ENCODE measurements at places on chromosomes 5 and 9. TPM values are rescaled to one million over a fixed set of nuclear protein-coding genes. Genes with fewer than 3 reads are reported as not detected.

DNA sequence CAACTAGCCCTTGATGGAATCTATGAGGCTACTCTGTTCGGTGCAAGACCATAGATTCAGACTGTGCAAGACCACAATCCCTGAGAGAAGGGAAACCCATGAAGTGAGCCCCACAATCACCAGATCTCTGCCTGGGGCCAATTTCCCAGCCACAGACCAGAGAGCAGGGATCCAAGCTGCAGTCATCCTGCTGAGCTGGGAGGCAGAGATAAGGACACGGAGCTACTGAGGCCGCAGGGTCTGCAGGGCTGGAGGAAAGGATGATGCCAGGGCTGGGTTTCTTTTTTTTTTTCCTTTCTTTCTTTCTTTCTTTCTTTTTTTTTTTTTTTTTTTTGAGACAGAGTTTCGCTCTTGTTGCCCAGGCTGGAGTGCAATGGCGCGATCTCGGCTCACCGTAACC is 47.7 kb upstream of the FUBP3 start:
- DNase-seq, result no peak

GRCh38 chr9:94922691-94923107 is 196.2 kb downstream of the AOPEP start:
- DNase-seq, result no peak

DNA sequence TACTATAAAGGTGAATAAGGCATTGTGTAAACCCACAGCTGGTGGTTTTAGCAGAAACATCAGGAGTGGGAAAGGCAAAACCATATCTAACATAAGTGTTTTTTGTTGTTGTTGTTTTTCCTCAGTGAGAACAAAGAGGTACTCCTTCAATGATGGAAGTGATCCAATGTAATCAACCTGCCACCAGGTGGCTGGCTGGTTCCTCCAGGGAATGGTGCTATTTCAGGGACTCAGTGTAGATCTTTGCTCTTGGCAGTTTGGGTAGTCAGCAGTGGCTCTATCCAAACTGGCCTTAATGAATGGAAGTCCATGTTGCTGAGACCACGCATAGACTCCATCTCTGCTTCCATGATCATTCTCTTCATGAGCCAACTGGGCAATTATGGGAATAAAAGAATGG is 10.8 kb downstream of the DMRTA1 start:
- DNase-seq, result no peak

DNA sequence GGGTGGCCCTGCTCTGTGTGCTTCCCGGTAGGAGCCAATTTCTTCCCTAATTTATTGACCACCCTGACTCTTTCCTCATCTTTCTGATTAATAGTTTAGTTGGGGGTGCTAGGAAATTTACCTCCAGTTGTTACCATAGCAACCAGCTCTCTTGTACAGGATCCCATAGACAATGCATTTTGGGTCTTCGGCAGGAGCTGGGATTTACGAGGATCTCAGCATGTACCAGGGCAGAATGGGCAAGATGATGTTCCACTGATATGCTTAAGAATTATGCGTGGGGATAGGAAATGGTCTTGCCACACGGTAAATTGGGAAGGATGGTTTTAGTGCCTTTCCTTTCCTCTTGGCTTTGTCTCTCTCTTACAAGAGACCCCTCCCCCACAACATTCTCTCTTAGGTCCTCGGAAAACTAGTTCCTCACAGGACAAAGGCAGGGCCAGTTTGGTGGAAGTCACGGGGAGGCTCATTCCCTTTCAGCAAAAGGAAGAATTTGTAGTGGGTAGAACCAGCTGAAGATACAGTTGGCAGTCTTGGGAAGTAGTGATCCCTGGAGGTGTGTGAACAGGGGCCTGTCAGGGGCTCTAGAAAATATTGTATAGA is 133.4 kb upstream of the SHB start:
- DNase-seq, result no peak

DNA sequence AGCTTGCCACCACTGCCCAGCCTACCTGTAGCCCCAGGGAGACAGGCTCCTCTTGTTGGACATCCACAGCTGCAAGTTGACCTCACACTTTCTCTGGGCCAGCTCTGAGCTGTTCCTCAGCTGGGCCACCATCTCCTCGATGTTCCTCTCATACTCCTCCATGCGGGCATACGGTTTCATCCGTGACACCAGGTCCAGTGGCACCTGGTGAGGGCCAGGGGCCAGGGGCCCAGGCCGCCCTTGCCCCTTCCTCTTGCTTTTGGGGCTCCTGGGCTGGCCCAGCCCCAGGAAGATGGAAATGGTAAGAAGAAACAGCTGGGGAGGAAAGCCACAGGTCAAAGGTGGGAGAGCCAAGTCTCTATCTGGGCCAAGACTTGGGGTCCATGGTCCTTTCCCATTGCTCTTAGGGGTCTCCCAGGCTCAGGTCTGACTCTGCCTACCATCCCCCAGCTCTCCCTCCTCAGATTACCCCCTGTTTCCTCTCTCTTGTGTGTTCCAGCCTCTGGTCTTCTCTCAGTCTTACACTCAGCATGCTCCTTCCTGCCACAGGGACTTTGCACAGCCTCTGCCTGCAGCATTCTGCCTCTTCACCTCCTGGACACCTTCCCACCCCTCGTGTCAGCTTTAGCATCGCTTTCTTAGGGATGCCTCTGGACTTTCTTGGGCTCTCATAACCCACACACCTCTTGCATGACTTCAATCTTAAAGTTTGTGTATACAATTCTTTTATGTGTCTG is 2.2 kb downstream of the IL17B start:
- DNase-seq, result no peak

GRCh38 chr5:135951807-135952206 is 3.0 kb downstream of the LECT2 start:
- DNase-seq, result no peak

DNA sequence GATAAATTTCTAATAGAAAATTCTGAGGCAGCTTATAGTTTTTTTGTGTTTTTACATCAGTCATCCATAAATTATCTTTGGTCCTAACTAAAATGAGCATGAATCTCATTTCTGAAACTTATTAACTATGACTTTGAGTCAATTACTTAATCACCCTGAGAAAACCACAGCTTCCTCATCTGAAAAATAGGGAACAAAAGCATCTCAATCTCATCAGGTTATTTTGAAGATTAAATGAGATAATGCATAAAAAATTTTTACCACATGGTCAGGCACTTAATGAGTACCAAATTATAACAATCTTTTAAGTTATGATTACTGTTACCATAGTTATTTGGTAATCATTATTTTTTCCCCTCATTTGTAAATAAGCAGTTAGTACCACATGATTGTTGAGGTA is 279.1 kb downstream of the MAST4 start:
- DNase-seq, result no peak

DNA sequence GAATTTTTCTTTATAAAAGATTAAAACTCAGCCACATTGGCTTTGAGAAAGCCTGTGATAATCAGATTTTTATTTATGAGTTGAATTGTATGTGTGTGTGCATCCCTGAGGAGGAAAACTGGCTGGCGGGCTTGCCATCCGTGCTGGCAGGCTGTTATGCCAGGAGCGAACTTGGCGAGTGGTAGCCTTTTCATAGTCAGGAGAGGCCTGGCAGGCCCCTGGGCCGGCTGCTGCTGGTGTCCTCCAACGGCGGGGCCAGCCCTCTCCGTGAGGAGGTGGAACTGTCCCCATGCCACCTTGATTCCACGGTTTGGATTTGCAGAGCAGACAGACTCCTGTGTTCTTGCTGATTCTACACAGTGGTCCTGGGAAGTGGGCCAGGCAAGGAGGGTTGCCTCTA is 43.3 kb downstream of the ZNF618 start:
- DNase-seq, result no peak

DNA sequence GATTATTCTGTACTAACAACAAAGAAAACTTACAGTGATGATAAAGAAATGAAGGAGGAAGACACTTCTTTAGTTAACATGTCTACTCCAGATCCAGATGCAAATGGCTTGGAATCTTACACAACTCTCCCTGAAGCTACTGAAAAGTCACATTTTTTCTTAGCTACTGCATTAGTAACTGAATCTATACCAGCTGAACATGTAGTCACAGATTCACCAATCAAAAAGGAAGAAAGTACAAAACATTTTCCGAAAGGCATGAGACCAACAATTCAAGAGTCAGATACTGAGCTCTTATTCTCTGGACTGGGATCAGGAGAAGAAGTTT is 67.9 kb downstream of the VCAN start:
- DNase-seq, result no peak

DNA sequence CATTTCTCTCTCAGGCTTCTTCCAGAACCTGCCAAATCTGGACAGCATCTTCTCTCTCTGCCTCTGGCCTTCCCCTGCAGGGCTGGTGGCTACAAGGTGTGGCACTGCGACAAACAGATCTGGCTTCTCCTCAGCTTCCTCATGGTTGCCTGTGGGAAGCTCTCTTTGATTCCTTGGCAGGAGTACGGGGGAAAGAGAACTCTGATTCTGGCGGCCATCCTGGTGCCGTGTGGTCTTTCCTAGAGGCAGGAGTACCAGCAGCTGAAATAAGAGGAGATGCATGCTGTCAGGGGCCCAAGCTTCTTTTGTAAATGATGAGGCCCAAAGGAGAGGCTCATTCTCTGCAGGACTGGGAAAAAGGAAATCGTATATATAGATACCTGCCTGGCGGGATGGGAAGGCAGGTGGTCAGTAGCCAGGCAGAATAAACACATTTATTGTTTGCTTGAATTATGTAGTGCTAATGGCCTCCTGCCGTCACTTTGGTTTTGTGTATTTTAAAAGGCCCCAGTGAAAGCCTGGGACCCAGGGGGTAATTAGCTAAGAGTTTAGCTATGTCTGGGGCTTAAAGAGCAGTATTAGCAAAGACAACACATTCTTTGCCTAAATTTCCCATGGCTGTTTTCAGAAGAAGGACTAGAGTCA is at the start of gene CER1:
TSS of gene CER1 (minus strand) at position 343 of the 645 bp plus-strand sequence. CDS start at position 282, 61 bp downstream.
- no peak for DNase-seq

DNA sequence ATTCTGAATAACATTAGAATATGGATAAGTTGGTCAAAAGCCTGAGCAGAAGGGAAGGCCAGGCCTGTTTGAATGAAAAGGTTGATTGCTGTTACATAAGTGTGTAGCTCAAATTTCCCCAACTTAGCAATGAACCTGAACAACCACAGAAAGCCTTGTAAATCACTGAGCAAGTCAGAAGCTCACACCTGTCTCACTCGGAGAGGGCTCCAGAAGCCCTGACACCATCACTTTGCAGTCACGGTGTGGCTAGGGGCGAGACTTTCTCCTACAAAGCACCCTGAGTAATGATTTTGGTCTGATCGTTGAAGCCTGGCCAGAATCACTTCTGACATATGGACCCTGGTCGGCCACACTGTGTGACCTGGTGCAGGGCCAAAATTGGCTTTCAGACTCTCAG is 62.0 kb downstream of the MTX3 start:
- DNase-seq, result no peak

- no peak for DNase-seq
These were observed 24.9 kb upstream of the CSNK1G3 start for GRCh38 chr5:123486951-123487655.

DNA sequence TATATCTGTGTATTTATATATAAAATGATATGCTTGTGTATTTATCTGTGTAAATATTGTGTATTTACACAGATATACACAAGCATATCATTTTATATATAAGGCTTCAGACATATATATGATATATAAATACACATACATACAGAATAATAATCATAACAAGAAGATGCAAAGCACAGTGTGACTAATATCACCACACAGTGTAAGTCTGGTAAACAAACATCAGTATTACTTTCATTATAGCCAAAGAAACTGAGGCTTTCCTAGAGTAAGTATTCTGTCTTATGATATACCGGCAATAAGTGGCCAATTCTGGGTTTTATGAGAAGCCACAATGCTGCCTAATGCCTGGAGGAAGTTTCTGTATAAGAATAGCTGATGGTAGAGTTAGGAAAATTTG is 29.9 kb upstream of the RAPGEF6 start:
- DNase-seq, result no peak

- DNase-seq, result no peak
These were observed 226.5 kb downstream of the HSPA4 start for GRCh38 chr5:133278317-133278716.

GRCh38 chr9:89046832-89047231 is 55.6 kb downstream of the S1PR3 start:
- DNase-seq, result no peak

DNA sequence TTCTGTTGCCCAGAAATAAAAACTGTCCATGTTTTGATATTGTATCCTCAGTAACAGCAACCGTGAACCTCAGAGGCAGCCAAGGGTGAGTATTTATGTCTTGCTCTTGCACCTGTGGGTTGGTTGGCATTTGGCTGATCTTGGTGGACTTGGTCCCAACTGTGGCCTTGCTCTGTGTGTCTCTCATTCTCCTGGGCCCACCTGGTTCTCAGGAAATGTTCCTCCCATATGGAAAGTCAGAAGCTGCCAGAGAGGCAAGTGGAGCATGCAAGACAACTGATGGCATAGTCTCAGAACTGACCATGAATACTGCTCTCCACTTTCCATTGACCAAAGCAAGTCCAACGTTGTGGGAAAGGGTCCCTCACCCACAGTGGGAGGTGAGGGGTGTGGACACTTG is 13.6 kb upstream of the NINJ1 start:
- DNase-seq, result no peak

- DNase-seq, result no peak
These were observed 36.8 kb upstream of the FRRS1L start for GRCh38 chr9:109203761-109204360.

DNA sequence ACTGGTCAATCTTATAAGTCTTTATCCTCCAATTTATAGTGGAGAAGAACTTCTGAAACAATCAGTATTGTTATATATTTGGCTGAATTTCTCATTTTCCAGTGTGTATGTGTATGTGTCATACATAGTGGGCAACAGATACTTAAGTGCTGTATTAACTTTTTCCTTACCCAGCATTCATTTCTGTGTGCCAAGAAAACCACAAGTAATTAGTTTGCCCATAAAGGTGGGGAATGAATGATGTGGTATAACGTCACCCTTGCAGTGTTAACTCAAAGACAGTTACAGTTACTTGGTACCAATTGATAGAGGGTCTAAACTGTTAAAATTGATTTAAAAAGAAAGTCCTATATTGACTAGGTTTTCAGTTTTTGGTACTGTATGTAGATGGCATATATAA is 2.0 kb downstream of the OGN start:
- DNase-seq, result no peak

- DNase-seq, result no peak
These were observed 116.7 kb downstream of the PHF2 start for GRCh38 chr9:93693129-93693528.

The CRHBP gene
- not detected for total RNA-seq

The CCDC171 gene
- total RNA-seq, result 0.94 TPM

The CD274 gene
- 16.1 TPM for total RNA-seq

The PPIC gene
- 25.0 TPM for total RNA-seq

The SPATA9 gene
- 0.36 TPM for total RNA-seq

The FCN2 gene
- total RNA-seq, result not detected

The TTC23L gene
- total RNA-seq, result not detected

The GDNF gene
- total RNA-seq, result 0.23 TPM

The PRDM12 gene
- not detected for total RNA-seq

The IPO11 gene
- total RNA-seq, result 6.6 TPM

Data from epithelial cell of proximal tubule (primary cell).